Eye (tissue), 1 donor: ENCODE measurements at places on chromosomes 16 and 17.

DNA sequence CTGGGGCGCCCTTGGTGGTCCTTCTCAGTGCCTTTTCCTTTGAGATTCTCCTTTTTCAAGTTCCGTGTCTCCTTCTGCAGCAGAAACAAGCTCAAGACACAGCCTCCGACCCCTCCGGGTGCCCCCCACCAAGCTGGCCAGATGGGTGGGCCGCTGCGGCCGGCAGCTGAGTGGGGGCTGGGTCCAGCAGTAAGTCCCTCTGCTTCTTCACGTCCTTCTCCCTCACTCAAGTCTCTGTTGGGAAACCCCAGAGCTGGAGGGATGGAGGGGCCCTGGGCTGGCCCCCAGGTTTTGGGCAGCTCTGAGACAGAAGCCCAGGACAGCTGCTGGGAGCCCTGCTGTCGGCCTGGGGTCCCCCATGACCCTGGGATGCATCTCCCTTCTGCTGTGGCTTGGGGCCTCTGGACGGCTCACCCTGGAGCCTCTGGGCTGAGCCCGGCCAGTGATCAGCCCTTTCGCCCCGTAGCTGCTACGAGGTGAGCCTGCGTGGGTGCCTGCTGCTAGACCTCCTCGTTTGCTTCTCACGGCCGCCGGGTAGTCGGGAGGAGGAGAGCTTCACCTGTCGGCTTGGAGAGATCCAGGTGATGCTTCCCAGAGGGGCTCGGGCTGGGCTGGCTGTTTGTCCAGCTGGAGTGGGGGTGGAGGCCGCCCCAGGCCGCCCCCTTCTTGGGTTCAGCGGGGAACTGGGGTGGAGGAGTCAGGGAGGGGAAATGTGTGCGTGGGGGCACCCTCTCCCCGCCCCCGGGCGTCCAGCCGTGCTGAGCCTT, 10.7 kb downstream of the ENGASE start:
- DNase-seq, result no peak

- no peak for DNase-seq
Measured at GRCh38 chr16:27676839-27677238, 126.9 kb downstream of the KATNIP start.

GRCh38 chr17:37815536-37815935, 70.7 kb upstream of the HNF1B start:
- DNase-seq, result no peak

DNA sequence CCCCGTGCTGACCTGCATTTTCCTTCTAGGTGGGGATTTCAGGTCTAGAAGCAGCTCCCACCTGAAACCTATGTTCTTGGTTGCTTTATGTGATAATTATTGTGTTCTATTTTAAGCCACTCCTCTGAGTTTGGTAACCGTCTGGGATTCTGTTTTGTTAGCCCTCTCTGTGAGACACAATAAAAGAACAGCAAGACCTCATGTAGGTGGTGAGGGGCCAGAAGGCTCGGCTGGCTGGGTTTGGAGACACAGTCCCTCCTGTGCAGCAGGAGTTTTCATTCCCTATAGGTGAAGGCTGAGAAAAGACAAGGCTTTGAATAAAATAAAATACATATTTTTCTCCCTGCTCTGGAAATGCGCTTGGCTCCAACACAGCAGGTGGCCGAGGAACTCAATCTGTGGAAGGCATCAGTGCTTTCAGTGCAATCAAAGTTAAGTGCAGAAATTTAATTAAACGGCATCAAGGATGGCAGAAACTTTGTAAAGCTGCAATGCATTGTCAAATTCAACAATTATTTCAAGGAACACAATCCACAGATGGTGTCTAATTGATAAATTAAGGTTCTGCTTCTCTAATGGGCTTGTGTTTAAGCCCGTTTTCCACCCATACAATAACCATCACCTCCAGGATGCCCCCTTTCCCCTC, 107.8 kb downstream of the MSI2 start:
- peak; percentile 58 for DNase-seq

DNA sequence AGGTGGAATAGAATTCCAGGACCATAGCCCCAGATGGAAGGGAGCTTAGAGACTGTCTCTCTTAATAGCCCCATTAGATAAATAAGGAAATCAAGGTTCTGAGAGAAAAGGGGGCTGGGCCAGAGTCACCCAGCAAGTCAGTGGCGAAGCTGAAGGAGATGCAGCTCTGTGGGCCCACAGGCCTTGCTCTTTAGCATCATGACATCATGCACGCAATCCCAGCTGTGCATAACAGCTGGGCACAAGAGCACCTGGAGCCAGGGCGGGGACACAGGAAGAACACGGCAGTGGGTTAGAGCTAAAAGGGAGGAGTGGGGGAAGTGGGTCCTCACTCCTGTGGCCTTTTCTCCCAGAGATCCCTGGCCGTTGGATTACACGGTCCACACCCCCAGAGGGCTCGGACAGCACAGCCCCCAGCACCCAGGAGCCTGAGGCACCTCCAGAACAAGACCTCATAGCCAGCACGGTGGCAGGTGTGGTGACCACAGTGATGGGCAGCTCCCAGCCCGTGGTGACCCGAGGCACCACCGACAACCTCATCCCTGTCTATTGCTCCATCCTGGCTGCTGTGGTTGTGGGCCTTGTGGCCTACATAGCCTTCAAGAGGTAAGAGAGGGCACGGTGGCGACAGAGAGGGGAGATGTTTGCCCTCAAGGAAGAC, 15.1 kb downstream of the NGFR start:
- DNase-seq, result no peak
